OCI-M1 (cell line): ENCODE measurements at places on chromosomes 12 and 14.

GRCh38 chr12:6332459-6332858, 9.4 kb downstream of the TNFRSF1A start:
- DNase-seq = no peak

GRCh38 chr12:124248941-124249825, 45.7 kb upstream of the RFLNA start:
- DNase-seq = no peak

DNA sequence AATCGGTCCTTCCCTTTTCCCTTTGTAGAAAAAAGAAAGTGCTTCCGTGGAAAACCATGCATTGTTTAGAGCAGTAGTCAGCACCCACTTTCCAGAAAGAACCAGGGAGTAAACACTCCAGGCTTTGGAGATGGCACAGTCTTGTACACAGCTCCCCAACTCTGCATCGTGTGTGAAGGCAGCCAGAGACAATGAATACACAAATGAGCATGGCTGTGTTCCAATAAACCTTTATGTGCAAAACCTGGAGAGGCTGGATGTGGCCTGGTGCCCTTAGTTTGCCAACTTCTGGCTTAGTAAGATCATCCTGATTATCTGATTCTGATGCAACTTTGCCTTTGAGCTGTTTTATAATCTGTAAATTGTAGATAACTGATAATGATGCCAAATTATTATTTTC, 463.4 kb upstream of the TMEM132C start:
- DNase-seq = no peak

DNA sequence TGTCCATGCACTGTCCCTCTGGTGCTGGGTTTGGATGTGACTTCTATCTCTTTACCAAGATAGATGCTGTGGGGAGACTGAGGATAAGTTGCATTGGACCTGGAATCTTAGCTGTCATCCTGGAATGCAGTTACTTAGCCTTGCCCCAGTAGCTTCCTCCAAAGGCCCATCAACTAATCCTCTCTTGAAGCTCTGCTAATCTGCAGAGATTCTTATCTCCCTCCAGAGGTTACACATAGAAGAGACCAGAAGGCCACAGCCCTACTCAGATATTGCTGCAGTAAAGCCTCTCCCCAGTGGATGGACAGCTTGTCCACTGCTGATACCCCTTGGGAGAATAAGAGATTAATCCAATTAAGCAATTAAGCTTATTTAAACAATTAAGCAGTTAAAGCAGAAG, 867.2 kb downstream of the BCL11B start:
- DNase-seq = no peak

- DNase-seq = peak; percentile 41
Measured at GRCh38 chr14:102629808-102630350, 37.4 kb downstream of the RCOR1 start.

GRCh38 chr12:131949431-131950181, at the start of gene EP400:
EP400 (plus strand) TSS chr12:131949942; CDS start chr12:131960620, 10,678 bp downstream.
- peak; percentile 97 for DNase-seq

GRCh38 chr12:27469176-27469736, 22.7 kb downstream of the SMCO2 start:
- no peak for DNase-seq

- no peak for DNase-seq
Measured at GRCh38 chr12:88573583-88573982, 6.7 kb downstream of the KITLG start.

DNA sequence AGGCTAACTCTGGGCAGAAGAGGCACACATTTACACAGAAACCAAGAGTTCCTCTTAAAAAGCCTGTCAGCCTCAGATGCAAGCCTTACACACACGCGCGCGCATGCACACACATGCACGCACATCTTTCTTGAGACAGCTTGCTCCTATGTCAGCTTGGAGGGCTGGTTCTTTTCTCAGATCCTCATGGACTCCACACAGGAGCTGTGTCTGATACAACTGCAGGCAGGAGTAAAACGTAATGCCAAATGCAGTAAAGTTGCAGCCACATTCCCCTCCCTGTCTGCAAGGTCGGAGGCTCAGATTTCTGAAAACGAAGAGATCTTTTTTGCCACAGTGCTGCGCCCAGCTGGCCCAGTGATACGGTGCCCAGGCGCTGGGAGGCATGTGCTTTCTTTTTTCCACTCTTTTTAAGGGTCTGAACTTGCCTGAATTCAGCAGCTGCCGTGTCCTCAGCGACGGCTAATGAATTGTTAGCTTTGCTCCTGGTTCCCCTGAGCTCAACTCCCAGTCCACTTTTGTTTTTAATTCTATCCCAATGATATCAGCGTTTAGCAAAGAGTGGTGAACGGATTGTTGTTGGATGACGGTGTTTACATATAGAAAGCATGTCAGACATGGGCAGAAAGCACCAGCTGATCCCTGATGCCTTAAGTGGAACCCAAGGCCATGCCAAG, 72.9 kb upstream of the FOXN3 start:
- DNase-seq = no peak

- DNase-seq = no peak
Measured at GRCh38 chr14:32298346-32298745, 30.8 kb upstream of the AKAP6 start.
